ENCODE measurements at places on chromosomes 11 and 22.

- no peak for DNase-seq
- H3K4me3 ChIP-seq = no peak overlapping the region
- H3K27me3 ChIP-seq = no peaks in the 10 kb centered on the region
- no peaks in the 10 kb centered on the region for H3K36me3 ChIP-seq
Measured at GRCh38 chr22:26744892-26745808, 87.8 kb downstream of the MIAT start.

DNA sequence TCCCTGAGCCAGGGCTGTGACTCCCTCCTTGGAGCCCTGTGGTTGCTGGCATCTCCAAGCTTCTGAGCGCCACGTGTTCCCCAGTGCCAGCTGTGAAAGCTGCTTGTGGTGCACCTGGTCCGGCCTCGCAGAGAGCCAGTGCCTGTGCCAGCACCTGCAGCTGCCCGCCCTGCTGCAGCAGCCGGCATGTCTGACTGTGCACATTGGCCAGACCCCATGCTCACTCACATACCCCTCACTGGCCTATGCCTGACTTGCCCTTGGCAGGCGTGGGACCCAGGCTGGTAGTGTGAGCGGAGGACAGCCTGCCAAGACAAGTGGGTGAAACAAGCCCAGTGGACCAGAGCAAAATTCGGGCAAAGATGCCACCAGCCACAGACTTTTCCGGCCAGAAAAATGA is 9.8 kb downstream of the MRPL48 start:
- no peak overlapping the region for H3K4me3 ChIP-seq
- H3K27ac ChIP-seq = no peak overlapping the region
- no peak for DNase-seq
- no peaks in the 10 kb centered on the region for H3K4me1 ChIP-seq

- DNase-seq = no peak
- H3K27ac ChIP-seq = no peak overlapping the region
- H3K36me3 ChIP-seq = peaks cover 64% of the 10 kb centered on the region
- no peak overlapping the region for H3K4me3 ChIP-seq
- H3K27me3 ChIP-seq = no peaks in the 10 kb centered on the region
- peaks cover 7% of the 10 kb centered on the region for H3K4me1 ChIP-seq
Measured at GRCh38 chr22:45696227-45696626, 24.6 kb downstream of the ATXN10 start.

- no peak for DNase-seq
- no peak overlapping the region for H3K27ac ChIP-seq
- H3K36me3 ChIP-seq = no peaks in the 10 kb centered on the region
Measured at GRCh38 chr11:68498321-68498720, 37.8 kb downstream of the PPP6R3 start.

DNA sequence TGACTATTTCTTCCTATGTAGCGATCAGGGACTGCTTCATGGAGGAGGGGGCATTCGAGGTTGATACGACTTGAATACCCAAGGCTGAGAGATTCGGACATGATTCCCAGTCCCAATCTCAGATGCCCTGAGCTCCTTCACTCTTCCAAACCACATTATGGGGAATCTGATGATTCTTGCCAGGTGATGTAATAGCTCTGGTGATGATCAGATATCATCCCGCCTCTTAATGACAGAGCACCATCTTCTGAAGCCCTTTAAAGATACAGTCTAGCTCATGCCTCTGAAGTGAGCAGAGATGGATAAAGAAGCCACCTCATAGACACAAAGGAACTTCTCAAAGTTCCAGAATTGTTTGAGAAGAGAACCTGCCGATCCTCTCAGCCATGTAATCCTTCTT is 8.9 kb upstream of the CLMP start:
- no peak overlapping the region for H3K27ac ChIP-seq
- H3K36me3 ChIP-seq = no peaks in the 10 kb centered on the region
- H3K4me3 ChIP-seq = no peak overlapping the region
- H3K4me1 ChIP-seq = no peaks in the 10 kb centered on the region
- no peaks in the 10 kb centered on the region for H3K27me3 ChIP-seq

GRCh38 chr11:46857666-46858065 is 11.6 kb upstream of the CKAP5 start:
- no peak for DNase-seq
- no peaks in the 10 kb centered on the region for H3K27me3 ChIP-seq
- H3K4me3 ChIP-seq = no peak overlapping the region
- H3K27ac ChIP-seq = no peak overlapping the region
- H3K36me3 ChIP-seq = peaks cover 5% of the 10 kb centered on the region

GRCh38 chr11:61787928-61788491 is 4.4 kb downstream of the TMEM258 start:
- DNase-seq = no peak
- no peak overlapping the region for H3K4me3 ChIP-seq
- no peak overlapping the region for H3K27ac ChIP-seq
- peaks cover 77% of the 10 kb centered on the region for H3K36me3 ChIP-seq
- no peaks in the 10 kb centered on the region for H3K27me3 ChIP-seq

GRCh38 chr11:7871056-7871455 is 60.0 kb downstream of the OR10A6 start:
- no peaks in the 10 kb centered on the region for H3K36me3 ChIP-seq
- H3K27me3 ChIP-seq = no peaks in the 10 kb centered on the region
- no peak overlapping the region for H3K27ac ChIP-seq
- no peaks in the 10 kb centered on the region for H3K4me1 ChIP-seq
- H3K4me3 ChIP-seq = no peak overlapping the region
- no peak for DNase-seq

DNA sequence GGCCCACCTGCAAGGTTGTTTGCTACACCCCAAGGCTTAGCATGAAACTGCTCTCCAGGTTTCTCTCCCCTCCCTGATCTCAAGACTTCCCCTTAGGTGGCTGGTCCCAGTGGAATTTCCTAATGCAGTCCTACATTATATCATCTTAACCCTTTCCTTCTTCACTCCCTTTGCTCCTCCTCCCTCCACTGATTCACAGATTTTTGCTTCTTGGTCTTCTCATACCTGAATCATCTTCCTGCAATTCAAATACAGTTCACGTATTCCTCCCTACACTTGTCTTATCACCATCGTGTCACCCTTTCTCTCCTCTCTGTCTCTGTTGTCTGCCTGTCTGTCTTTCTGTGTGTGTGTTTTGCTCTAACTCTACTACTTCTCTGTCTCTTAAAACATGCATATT is 17.0 kb downstream of the MMP10 start:
- H3K4me1 ChIP-seq = no peaks in the 10 kb centered on the region
- no peak for DNase-seq
- H3K36me3 ChIP-seq = no peaks in the 10 kb centered on the region
- H3K27me3 ChIP-seq = peaks cover 5% of the 10 kb centered on the region
- no peak overlapping the region for H3K27ac ChIP-seq

DNA sequence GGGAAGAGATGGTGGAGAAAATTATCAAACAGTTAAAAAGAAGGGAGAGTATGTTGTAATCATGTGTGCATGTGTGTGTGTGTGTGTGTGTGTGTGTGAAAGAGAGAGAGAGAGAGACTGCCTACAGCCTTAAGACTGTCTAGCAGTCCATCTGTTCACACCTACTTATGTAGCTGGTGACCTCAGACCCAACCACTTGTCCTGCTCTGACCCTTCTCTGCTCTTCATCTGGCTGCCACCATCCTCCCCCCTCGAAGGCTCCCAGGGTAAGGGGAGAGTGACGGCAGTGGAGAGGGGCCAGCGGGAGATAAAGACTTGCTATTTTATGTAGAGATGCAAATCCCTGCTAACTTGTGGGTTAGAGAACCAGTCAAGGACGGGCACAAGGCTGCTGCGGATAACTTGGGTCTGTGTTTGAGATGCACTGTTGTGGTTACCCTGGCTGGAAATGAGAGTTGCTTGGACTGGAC is 24.9 kb upstream of the GRAMD1B start:
- no peak for DNase-seq

GRCh38 chr22:37416827-37417226 is 10.5 kb downstream of the ELFN2 start:
- no peaks in the 10 kb centered on the region for H3K36me3 ChIP-seq
- peaks cover 15% of the 10 kb centered on the region for H3K4me1 ChIP-seq
- no peak for DNase-seq
- no peak overlapping the region for H3K27ac ChIP-seq

- peak overlapping the region; percentile 87 for H3K27ac ChIP-seq
- H3K36me3 ChIP-seq = no peaks in the 10 kb centered on the region
Measured at GRCh38 chr22:25112538-25113253, 87.0 kb upstream of the CRYBB3 start.

DNA sequence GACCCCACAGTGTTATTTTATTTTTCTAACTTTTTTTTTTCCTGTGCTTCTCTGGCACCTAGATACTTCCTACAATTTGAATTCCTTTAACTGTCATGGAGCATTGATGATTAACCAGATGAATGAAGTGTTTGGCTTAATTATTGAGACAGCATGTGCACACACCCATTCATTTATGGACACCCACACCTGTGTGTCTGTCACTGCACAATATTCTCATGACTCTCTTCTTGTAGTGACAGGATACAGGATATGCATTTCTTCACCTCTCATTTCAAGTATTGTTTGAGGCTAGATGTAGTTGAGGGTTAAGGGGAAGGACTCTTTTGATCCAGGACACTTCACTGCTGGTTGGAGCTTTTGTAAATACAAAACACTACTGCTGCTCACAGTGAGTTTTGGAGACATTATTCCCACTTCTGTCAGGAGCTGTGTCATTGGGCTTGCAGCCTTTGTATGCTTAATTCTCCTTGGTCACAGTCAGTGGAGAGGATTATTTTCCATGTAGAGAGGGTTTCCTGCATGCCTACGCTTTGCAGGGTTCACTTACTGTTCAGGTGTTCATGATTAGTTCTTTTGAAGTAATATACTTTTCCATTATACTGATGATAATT is 33.5 kb downstream of the SPECC1L start:
- H3K27ac ChIP-seq = no peak overlapping the region
- no peaks in the 10 kb centered on the region for H3K27me3 ChIP-seq
- peaks cover 4% of the 10 kb centered on the region for H3K36me3 ChIP-seq
- no peak overlapping the region for H3K4me3 ChIP-seq
- DNase-seq = no peak

DNA sequence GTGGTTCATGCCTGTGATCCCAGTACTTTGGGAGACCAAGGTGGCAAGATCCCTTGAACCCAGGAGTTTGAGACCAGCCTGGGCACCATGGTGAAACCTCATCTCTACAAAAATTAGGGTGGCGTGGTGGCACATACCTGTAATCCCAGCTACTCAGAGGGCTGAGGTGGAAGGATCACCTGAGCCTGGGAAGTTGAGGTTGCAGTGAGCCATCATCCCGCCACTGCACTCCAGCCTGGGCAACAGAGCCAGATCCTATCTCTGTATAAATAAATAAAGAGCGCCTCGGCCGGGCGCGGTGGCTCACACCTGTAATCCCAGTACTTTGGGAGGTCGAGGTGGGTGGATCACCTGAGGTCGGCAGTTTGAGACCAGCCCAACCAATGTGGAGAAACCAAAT is 27.9 kb downstream of the TOB2 start:
- no peak for DNase-seq
- H3K4me3 ChIP-seq = no peak overlapping the region
- H3K36me3 ChIP-seq = peaks cover 10% of the 10 kb centered on the region
- peak overlapping the region; percentile 75 for H3K27ac ChIP-seq
- H3K27me3 ChIP-seq = no peaks in the 10 kb centered on the region
- H3K4me1 ChIP-seq = peaks cover 41% of the 10 kb centered on the region

DNA sequence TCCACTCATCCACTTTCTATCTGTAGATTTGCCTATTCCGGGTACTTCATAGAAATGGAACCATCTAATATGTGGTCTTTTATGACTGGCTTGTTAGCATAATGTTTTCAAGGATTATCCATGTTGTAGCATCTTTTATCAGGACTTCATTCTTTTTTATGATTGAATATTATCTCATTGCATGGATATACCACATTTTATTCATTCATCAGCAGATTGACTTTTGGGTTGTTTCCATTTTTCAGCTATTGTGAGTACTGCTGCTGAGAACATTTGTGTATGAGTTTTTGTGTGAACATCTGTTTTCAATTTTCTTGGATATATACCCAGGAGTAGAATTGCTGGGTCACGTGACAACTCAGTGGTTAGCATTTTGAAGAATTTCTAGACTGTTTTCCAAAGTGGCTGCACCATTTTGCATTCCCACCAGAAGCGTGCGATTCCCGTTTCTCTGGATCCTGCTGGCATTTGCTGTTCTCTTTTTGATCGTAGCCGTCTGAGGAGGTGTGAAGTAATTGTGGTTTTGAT is 8.9 kb downstream of the DERL3 start:
- H3K27me3 ChIP-seq = no peaks in the 10 kb centered on the region
- no peak overlapping the region for H3K4me3 ChIP-seq
- peaks cover 95% of the 10 kb centered on the region for H3K36me3 ChIP-seq
- no peak overlapping the region for H3K27ac ChIP-seq
- DNase-seq = no peak
- no peaks in the 10 kb centered on the region for H3K4me1 ChIP-seq

- no peak overlapping the region for H3K27ac ChIP-seq
- H3K4me3 ChIP-seq = no peak overlapping the region
- H3K4me1 ChIP-seq = no peaks in the 10 kb centered on the region
- no peak for DNase-seq
- H3K36me3 ChIP-seq = no peaks in the 10 kb centered on the region
Measured at GRCh38 chr11:3412837-3413236, 33.9 kb upstream of the ZNF195 start.

GRCh38 chr11:64713016-64713707 is 9.8 kb downstream of the NRXN2 start:
- no peaks in the 10 kb centered on the region for H3K4me1 ChIP-seq
- no peaks in the 10 kb centered on the region for H3K36me3 ChIP-seq
- H3K27me3 ChIP-seq = peaks cover 95% of the 10 kb centered on the region
- no peak overlapping the region for H3K4me3 ChIP-seq
- no peak overlapping the region for H3K27ac ChIP-seq

GRCh38 chr22:31344578-31345330 is 1.4 kb downstream of the PATZ1 start:
- peak overlapping the region; percentile 92 for H3K27ac ChIP-seq
- peak; percentile 59 for DNase-seq
- H3K27me3 ChIP-seq = no peaks in the 10 kb centered on the region
- peaks cover 35% of the 10 kb centered on the region for H3K36me3 ChIP-seq

- H3K27ac ChIP-seq = no peak overlapping the region
- H3K36me3 ChIP-seq = no peaks in the 10 kb centered on the region
- H3K4me1 ChIP-seq = no peaks in the 10 kb centered on the region
- H3K27me3 ChIP-seq = no peaks in the 10 kb centered on the region
Measured at GRCh38 chr11:127066401-127067090, 66.0 kb upstream of the KIRREL3 start.

DNA sequence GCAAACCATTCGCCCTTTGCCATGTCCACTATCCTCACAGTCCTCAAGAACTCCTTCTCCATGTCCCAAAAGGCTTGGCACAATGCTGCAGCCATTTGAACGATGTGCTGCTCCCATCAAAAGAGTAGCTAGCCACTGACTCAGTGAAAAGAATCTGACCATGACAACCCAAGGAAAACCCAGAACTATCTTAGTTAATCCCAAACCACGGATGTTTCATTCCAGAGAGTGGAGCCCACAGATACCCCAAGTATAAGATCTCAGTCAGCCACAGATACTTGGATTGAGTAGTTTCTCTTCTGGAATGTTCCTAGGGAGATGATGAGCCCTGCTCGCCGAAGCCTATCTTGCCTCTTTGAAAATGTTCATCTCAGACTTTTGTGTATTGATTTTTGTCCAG is 176.9 kb downstream of the NAV2 start:
- H3K4me3 ChIP-seq = no peak overlapping the region
- no peaks in the 10 kb centered on the region for H3K4me1 ChIP-seq
